NCI-H2081 (cell line): ENCODE measurements at places on chromosomes 1 and 21.

DNA sequence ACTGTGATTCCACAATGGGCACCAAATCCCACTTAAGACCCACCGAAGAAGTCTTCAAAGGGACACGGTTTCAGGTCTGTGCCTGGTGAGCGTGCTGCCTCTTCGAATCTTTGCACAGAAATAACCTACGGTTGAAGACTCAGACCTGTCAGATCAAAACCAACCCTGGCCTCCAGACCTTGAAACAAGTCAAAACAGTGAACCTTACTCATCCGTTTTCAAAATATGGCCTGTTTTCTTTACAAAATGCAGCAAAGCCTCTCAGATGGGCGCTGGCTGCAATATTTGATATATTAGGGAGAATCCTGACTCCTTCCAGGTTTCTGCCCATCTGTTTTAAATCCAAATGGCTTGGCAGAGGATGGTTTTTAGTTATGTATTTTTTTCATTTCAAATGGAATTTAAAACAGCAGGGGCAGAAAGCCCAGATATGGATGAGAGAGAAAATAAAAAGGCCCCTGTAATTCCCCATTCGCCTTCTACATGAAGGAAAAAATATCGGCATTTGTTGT lies 14.0 kb downstream of the JUN start:
- DNase-seq: no peak

DNA sequence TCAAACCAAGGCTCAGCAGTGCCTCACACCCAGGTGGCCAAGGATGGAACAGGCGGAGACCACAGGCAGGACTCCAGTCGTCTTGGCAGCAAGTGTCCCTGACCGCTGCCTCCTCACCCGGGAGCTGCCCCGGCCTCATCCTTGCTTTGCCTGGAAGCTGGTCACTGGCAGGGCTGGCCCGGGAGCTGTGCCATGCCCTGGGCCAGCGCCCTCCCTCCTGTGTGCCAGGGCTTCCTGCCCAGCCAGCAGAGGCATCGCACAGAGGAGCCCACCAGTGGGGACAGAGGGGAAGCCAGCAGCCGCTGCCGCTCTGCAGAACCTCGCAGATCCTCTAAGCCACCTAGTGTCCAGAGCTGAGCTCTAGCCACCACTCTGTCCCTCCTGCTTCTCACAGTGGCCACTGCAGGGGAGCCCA lies 7.8 kb downstream of the CASZ1 start:
- DNase-seq: peak; percentile 22

GRCh38 chr1:19317126-19317910 lies 5.2 kb downstream of the SLC66A1 start:
- DNase-seq: no peak

GRCh38 chr1:107526524-107527198 lies 385.8 kb downstream of the NTNG1 start:
- DNase-seq: no peak

GRCh38 chr1:19411612-19412011 lies 73.7 kb downstream of the CAPZB start:
- no peak for DNase-seq

DNA sequence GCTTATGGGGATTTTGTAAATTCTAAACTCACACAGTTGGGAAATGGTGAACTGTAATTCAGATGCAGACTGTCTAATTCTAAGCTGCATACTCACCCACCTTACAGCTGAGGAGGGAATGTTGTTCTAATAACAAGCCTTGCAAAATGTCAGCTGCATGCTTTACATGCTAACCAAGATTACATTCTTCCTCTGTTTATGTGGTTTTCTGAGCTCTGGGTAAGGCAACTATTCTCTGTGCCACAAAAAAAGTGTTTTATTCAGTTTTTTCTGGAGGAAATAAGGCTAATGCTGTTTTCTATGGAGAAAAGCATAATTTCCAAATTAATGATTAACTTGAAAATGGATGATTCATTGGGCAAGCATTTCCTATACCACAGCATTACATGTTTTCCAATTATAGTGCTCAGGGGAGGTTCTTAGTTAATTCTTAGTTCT lies 64.9 kb downstream of the RGS13 start:
- no peak for DNase-seq

DNA sequence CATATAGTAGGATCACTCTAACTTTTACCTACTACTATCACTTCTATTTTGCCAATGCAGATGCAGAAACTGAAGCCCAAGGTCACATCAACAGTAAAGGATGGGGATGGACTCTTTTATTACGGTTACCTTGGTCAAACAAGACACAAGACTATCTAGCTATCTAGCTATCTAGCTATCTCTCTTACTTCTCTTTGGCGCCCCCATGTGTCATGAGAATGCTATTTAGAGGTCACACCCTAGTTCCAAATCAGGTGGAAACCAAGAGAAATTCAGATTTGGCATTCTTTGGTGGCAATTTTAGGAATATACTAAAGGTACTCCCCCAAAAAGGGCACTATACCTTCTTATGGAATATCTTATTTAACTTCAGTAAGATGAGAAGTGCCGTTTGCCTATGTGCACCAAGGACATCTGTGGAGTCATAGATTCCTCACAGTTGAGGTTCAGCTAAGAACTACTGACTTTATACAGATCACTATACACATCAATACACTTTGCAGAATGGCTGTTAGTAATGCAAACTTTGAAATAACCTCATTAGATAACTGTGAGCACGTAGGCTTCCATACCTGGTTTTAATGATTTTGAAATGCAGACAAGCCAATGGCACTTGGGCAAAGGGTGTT lies 6.7 kb downstream of the ZNF648 start:
- DNase-seq: peak; percentile 17

- DNase-seq: no peak
Measured at GRCh38 chr1:19359357-19359756, 47.2 kb downstream of the SLC66A1 start.

GRCh38 chr1:20325844-20326420 lies 35.3 kb downstream of the VWA5B1 start:
- no peak for DNase-seq

DNA sequence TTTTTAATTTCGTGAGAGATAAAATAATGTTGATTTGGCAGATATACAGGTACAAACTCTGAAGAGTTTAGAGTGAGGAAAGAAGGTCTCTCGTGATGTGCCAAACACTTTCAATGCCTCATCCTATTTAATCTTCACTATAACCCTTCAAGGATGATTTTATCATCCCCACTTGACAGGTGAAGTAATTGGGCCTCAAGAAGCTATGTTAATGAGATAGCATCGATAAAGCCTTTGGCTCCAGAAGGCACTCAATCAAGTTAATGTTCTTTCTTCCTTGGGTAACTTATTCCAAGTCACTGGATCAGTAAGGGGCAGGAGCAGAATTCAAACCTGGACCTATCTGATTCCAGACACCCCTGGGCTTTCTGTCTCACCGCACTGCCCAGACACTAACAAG lies 7.2 kb downstream of the LMOD1 start:
- DNase-seq: no peak

DNA sequence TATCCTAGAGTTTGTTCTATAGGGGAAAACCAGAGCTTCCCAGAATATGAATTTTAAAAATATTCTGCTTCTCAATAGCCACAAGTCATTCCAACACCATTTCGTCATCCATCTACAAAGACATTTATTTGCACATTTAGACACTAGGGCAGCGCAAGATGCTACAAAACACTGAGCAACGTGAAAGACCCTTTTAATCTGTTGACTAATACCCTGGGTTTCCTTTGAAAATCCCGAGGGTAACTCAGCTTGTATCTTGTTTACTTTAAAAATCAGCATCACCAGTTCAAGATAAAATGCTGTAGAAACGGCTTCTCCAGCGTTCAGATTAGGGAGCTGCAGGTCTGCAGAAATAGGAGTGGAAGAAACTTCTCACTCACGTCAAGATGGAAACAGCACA lies 13.5 kb downstream of the PDPN start:
- DNase-seq: no peak

GRCh38 chr1:50289495-50289894 lies 133.7 kb downstream of the DMRTA2 start:
- no peak for DNase-seq

- no peak for DNase-seq
Measured at GRCh38 chr1:192896376-192896775, 87.5 kb downstream of the RGS2 start.

DNA sequence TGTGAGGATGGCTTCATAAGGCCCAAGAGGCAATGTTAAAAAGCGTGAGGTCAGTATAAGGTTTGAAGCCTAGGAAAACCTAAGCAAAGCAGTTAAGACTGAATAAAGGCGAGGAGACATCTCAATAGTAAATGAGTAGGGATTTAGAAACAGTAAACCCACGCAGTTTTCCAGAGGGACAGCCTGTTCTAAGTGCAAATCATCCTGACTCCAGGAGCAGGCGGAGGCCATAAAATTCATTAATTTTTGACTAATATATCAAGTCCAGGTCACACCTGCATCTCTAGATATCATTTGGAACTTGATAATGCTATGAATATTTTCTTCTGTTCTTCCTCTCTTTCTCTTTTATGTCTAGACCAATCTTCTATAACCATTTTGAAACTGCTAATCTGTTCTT lies 597.0 kb upstream of the RGS18 start:
- no peak for DNase-seq

- DNase-seq: no peak
Measured at GRCh38 chr21:27240839-27241238, 274.0 kb upstream of the ADAMTS5 start.

DNA sequence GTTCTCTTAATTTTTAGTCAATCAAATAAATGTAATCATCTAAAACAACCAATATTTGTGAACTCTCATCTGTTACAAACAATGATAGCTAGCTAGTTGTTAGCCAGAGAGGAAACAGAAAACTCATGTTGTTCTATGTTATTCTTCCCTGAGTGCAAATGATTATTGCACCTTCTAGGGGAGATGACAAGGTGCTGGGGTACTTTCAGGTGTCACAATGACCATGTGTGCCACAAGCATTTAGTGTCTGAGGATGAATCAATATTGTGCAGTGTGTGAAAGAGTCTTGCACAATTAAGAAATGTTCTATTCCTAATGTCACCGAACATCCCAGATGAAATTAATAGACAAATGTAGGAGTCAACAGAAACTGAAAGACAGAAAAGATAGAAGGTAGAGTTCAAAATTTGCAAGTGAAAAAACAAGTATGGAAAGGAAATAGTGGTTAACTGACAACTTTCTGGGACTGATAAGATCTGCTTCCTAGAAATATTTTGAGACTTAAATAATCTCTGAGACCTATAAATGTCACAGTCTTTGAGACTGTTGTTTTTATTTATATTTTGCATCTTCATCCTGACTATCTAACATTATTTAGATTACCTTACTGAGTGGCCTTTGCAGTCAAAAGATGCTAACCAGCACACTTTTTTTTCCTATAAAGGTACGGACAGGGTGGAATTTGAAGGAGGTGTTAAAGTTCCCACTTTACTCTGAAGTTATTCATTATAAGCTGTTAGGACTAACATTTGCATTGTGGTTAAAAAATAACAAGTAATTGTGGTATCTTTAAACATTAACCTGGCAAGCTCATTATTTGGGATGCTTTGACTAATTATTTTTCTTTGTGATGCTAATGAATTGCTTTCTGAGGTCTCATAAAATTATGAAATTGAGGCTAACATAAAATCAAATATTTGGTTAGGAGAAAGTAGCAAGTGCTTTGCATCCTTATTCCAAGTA lies 21.6 kb upstream of the DPYD start:
- no peak for DNase-seq

DNA sequence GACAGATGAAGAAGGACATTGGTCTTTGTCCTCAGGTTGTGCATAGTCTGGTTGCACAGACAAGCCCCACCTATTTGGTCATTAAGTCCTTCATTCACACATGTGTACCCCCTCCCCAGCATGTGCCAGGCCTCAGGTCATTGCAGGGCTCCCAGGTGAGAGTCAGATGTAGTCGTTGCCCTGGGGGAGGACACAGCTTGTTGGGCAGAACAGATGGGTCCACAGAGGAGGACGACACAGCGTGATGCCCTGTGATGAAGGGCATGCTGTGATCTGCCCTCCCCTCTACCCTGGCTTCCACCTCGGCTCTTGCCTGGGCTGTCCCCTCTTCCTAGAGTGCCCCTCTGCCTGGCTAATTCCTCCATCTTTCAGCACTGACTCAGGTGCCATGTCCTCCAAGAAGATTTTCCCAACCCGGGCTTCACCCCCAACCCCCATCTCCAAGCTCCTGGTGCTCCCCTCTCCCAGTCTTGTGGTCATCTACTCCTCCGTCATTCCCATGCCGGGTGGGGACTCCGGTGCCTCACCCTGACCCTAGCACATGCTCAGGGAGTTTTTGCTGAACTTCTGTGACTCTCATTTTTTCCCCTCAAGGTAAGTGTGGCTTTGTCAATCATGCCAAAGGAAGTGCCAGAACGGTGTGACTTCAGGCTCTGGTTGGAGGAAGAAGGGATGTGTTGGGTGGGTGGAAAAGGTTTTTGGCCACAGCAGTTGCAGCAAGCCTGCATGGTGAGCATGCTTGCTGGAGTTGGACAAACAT lies 220.5 kb downstream of the FOXD2 start:
- DNase-seq: no peak

- DNase-seq: no peak
Measured at GRCh38 chr1:25522031-25522655, 21.3 kb upstream of the LDLRAP1 start.

- DNase-seq: peak; percentile 67
Measured at GRCh38 chr1:184387476-184388318, 868 bp downstream of the C1orf21 start.

DNA sequence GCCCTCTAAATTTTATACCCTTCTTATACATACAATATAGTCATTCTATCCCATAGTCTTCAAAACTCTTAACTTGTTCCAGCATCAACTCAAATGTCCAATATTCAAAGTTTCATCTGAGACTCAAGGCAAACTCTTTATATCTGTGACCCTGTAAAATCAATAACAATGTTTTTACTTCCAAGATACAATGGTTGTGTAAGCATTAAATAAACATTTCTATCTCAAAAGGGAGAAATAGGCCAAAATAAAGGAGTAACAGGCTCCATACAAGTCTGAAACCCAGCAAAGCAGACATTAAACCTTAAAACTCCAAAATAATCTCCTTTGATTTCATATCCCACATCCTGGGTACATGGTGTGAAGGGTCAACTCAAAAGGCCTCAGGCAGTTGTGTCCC lies 1299.1 kb downstream of the MRPL39 start:
- DNase-seq: no peak

GRCh38 chr1:173660306-173660705 lies 9.3 kb downstream of the ANKRD45 start:
- no peak for DNase-seq

DNA sequence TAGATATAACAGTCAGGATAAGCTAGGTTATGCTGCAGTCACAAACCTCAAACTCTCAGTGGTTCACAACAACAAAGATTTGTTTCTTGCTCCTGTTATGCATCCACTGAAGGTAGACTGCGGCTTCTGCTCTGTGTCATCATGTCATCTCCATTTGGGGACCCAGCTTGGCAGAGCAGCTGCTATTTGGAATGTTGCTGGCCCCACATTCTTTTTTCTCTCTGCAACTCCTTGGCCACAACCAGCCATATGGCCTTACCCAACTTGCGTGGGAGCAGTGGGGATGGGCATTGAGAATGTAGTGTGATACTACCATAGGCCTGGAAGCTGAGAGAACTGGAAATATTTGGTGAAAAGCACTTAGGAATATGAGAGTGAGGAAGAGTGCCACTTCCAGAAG lies 26.4 kb downstream of the AGO4 start:
- DNase-seq: no peak

- no peak for DNase-seq
Measured at GRCh38 chr1:111873460-111874030, 115.9 kb downstream of the KCND3 start.

GRCh38 chr21:30193201-30193600 lies 22.7 kb downstream of the CLDN8 start:
- no peak for DNase-seq

GRCh38 chr1:70874818-70875217 lies 172.8 kb downstream of the PTGER3 start:
- no peak for DNase-seq

GRCh38 chr1:31764312-31765040 lies at the start of gene ADGRB2:
TSS of gene ADGRB2 (minus strand) at chr1:31764340. CDS start at chr1:31757221, 7,119 bp downstream.
- DNase-seq: no peak

- DNase-seq: peak; percentile 66
Measured at GRCh38 chr1:28359592-28360239, 9.8 kb upstream of the PHACTR4 start.
